ENCODE measurements at places on chromosomes 16 and 17.
A peak's percentile ranks its signal among the peaks of the same experiment; 100 is the strongest.

GRCh38 chr16:5607169-5607568 is 509.6 kb upstream of the EEF2KMT start:
- no peak for DNase-seq

DNA sequence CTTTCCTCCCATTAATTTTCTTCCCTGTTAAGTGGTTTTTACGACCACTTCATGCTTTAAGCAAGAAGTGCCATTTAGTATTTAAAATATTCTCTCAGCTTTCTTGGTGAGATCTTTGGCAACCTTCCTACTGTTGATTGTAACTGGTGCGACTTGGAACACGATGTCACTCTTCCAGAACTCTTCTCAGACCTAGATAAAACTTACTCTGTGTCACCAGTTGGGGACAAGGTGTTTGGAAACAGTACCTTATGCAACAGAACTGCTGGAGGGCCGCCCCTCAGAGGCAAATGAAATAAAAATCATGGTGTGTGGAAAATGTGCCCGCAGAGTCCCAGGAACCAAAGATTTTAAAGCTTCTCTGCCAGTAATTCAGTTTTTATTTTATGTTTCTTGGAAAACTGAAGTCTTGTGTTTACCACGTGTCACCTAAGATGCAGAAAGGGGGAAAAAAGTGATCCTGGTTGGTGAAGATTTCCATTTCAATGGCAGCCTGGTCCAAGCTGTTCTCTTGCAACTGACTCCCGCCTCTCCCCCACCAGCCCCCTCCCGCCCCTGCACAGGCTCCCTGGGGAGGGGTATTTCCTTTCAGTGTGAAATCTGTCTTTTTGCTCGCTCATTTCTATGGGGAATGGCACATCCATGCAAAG is 7.2 kb upstream of the HSD11B2 start:
- DNase-seq, result no peak

DNA sequence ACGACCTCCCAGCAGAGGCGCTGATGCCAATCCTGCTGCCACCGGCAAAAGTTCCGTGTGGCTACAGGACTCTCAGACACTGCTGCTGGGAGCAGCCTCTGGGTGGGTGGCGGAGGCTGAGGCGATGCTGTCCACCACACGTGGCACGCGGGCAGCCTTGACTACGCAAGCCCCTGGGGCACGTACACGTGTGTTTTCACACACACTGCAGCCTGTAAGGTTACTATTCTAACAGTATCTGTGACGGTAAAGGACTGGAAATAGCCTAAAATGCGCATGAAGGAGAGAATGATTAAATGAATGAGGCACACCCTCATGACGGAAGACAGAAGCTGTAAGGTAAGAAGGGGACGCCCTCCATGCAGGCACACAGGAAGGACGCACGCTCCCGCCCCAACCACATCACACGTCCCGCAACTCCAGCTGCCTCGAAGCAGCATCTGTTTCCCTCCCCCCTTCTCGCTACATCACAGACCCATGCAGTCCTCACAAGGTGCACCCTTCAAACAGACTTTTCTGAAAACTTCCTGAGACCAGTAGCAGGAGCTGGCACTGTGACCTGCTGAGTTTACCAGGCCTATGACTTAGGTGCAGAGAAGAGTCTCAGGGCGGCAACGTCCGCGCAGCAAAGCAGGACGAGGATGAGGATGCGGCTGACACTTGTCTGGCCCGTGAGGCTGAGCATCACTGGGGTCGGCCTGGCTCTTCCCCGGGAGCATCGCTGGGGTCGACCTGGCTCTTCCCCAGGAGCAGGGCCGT is 28.7 kb upstream of the FASN start:
- DNase-seq, result no peak

DNA sequence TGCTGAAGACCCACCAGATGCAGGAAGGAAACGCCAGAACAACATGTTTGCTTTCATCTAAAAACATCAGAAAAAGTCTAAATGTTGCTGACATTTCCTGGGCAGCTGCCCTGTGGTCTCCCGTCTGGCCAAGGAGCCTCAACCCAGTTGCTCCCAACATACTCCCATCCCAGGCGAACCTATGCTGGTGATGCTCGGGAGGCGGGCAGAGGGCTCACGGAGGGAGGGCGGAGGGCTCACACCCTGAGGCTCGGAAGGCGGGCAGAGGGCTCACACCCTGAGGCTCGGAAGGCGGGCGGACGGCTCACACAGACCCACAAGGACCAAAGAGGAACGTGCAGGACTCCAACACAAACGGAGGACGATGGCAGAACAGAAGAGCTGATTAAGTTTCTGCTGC is 135.4 kb downstream of the ANKRD11 start:
- no peak for DNase-seq

DNA sequence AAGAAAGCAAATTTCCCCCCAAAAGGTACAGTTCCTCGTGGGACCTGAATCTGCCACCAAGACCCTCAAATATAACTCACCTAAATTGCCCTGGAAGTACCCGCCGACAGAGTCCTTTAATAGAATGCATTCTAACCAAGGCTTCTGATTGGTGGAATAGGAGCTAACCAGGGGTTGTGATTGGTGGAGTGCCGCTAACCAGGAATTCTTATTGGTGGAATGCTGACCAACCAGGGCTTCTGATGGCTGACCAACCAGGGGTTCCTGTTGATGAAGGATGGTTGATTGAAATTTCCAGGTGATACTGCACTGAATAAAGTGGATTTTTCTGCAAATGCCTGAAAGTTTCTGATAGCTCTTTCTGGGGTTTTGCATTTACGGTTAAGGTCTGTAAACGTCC is 6.5 kb downstream of the TFAP4 start:
- no peak for DNase-seq

- DNase-seq, result peak; percentile 66
Observed at GRCh38 chr17:81821603-81822311, 11.3 kb downstream of the MCRIP1 start.
